ENCODE measurements at places on chromosomes 7 and 10. TPM values are rescaled to one million over a fixed set of nuclear protein-coding genes. Genes with fewer than 3 reads are reported as not detected.

DNA sequence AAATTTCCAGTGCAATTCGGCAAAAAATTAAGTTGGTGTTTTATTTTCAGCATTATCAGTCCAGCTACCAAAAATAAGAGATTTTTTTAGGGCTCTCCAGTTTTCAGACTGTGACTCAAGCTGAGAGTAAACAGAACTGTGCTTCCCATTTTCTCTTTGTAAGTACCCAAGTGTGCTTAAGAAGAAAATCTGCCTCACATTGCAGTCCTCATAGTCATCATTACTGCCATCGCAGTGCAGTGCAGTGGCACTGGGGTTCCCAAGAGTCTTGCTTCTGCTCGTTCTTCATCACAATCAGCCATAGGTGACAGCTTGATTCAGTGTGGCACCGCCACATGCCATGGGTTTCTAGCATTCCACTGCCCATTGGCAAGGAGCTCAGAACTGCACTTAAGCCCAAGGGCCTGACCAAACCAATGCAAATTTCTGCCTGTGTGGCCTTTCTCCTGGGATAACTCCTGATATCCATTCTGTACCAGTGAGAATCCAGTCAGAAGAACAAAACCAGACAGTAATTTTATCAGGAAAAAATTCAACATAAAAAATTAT lies 25.6 kb upstream of the ERCC6 start:
- DNase-seq: no peak

- no peak for DNase-seq
Observed at GRCh38 chr10:71247414-71247705, 35.0 kb downstream of the UNC5B start.

The TMEM229A gene
- not detected for total RNA-seq

- no peak for DNase-seq
Observed at GRCh38 chr7:1673581-1674118, 3.6 kb downstream of the ELFN1 start.

DNA sequence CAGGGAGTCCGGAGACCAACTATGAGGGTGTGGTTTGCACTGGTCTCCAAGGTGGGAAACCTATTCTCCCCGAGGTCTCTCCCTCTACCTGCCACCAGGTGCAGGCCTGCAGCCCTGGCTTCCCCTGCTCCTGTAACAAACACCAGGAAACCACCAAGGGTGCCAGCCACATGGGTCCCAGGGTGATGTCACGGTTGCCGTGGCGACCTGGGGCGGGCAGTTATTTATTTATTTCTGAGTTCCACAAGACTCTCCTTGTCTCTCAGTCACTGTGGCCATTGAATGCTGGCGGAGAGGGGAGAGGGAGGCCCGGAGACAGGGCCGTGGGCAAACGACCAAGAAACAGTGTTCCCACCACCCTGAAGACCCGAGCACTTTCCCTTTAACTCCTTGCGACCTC lies 27.0 kb downstream of the MMD2 start:
- DNase-seq: no peak

DNA sequence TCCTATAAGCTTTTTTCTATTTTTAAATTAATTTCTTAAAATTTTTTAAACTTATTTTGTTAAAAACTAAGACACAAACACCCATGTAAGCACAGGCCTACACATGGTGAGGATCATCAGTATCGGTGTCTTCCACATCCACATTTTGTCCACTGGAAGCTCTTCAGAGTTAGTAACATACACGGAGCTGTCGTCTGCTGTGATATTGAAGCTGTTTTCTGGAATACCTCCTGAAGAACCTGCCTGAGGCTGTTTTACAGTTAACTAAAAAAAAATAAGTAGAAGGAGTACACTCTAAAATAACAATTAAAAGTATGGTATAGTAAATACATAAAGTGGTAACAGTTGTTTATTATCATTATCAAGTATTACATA lies 17.7 kb downstream of the KLLN start:
- DNase-seq: no peak

GRCh38 chr10:71969929-71970328 lies 5.7 kb downstream of the CHST3 start:
- DNase-seq: no peak

DNA sequence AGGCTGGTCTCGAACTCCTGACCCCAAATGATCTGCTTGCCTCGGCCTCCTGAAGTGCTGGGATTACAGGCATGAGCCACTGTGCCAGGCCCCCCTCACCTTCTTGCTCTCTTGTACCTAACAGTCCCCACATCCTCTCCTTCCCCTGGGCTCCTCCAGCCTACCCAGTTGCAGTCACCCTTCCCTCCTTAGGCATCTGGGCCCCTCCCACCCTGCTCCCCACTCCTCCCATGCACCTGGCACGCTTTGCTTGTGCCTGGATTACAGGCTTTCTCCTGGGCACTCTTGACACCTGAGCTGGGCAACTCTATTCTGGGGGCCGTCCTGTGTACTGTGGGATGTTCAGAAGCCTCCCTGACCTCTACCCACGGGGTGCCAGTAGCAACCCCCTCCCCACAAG lies 3.0 kb downstream of the CLDN15 start:
- DNase-seq: no peak

- no peak for DNase-seq
Observed at GRCh38 chr10:88232983-88233543, 350.1 kb downstream of the RNLS start.

GRCh38 chr7:96899108-96899507 lies 106.2 kb upstream of the DLX6 start:
- DNase-seq: no peak

- DNase-seq: peak; percentile 64
Observed at GRCh38 chr7:101058355-101058754, 26.9 kb upstream of the TRIM56 start.

The CCL24 gene
- total RNA-seq: not detected

The CNNM1 gene
- 1.8 TPM for total RNA-seq

DNA sequence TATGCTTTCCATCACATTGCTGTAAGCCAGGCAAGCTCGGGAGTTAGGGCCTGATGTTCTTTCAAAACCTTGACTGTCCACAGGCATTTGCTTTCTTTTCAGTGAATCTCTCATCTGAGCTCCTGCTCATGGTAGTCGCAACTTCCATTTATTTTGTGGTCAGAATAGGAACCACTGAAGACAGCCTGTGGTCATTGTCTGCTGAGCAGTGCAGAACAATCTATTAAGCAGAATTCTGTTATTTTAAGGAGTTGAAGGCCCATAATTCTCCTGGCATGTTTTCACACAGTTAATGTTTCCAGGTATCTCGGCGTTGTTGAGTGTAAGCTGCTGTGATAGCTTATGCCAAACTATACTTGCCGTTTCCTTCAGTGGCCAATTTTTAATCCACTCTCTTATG lies 491.1 kb upstream of the AKR1E2 start:
- no peak for DNase-seq

- no peak for DNase-seq
Observed at GRCh38 chr7:83984591-83984990, 210.0 kb downstream of the SEMA3A start.

GRCh38 chr7:152086513-152086912 lies 61.0 kb downstream of the GALNT11 start:
- DNase-seq: no peak

- no peak for DNase-seq
Observed at GRCh38 chr10:71711052-71711623, 8.4 kb downstream of the C10orf105 start.

DNA sequence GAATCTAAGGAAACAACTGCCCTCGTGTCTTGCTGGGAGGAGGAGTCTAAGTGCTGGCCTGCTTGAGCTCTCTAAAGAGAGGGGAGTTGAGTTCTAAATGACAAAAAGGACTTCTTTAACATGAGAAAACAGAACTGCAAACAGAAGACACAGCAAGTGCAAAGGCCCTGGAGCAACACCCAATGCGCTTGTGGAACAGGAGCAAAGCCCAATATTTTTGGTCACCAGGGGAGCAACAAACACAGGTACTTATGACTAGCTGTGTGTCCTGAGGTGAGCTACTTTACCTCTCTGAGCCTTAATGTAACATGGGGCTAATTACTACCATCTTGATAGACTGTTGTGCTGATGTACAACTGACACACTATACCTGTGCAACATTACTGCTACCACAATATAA lies 634.3 kb downstream of the PARD3 start:
- no peak for DNase-seq

The NSMCE4A gene
- 47.3 TPM for total RNA-seq

GRCh38 chr7:38274486-38274885 lies 1.1 kb upstream of the TARP start:
- DNase-seq: no peak

- peak; percentile 27 for DNase-seq
Observed at GRCh38 chr7:12570534-12571461, at the start of gene SCIN. TSS of gene SCIN (plus strand) at chr7:12570720. CDS start at chr7:12570787, 67 bp downstream.

DNA sequence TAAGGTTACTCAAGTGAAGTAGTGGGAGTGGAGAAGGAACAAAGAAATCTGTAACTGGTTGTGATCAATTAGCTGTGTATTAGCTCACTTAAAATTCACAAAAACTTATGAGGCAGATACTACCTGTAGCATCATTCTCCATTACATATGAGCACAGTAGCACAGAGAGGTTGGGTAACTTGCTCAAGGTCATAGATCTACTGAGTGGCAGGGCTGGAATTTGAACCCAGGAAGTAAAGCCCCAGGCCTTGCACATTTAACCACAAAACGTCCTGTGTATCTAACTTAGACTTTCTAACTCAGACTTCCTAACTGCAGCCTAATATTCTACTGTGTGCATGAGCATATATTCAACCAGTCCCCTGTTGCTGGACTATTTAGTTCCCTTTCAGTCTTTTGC lies 5.6 kb upstream of the SLF2 start:
- no peak for DNase-seq

The GIMAP1 gene
- 32.2 TPM for total RNA-seq

GRCh38 chr7:7672545-7673239 lies 32.1 kb downstream of the UMAD1 start:
- no peak for DNase-seq

DNA sequence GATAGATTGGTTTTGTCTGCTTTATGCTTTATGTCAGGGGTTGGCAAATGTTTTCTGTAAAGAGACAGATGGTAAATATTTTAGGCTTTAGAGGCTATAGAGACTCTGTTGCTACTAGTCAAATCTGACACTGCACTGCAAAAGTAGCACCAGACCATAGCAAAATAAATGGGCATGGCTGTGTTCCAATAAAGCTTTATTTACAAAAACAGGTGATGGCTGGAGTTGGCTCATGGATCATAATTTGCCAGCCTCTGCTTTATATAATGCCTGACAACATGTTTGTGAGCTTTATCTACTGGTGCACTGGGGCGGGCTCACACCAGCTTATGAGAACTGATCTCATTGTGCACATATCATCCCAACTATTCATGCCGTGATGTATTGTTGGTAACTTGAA lies 120.1 kb downstream of the PLXDC2 start:
- no peak for DNase-seq

DNA sequence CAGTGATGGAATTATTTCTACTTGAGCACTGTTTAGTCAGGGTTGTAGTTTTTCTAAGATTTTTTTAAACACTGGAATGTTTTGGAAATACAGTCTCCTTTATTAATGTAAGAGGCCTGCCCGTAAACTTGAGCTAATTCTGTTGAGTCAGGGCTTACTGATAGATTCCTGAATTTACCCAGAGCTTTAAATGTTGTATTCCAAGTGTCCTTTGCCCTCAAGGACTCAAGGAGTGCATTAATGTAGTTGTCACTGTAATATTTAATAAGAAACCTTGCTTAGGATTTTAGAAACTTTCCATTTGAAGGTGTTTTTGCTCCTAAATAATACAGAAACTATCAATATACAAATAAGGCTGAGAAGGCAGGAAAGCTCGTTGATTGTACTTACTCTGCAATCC lies 89.2 kb downstream of the MACC1 start:
- DNase-seq: no peak

Measured in omental fat pad (tissue), 4 donors.